SJSA1 (cell line): ENCODE measurements at places on chromosomes 4 and X. TPM values are rescaled to one million over a fixed set of nuclear protein-coding genes. Genes with fewer than 3 reads are reported as not detected.

The CNGA1 gene
- total RNA-seq: 0.91 TPM in 1 of 2 replicates, not detected in the other

The USP17L28 gene
- total RNA-seq: not detected in 2 replicates

The NEXMIF gene
- not detected in 2 replicates for total RNA-seq

The PCDH11X gene
- total RNA-seq: not detected in 2 replicates

The ARHGEF9 gene
- total RNA-seq: 15.1 and 17.8 TPM in 2 replicates

The SLC26A1 gene
- not detected in 2 replicates for total RNA-seq

The MYOZ2 gene
- total RNA-seq: 0.09 TPM in 1 of 2 replicates, not detected in the other

The GPR143 gene
- total RNA-seq: not detected in 2 replicates

The SMIM31 gene
- total RNA-seq: not detected in 2 replicates

The JCHAIN gene
- not detected in 2 replicates for total RNA-seq

The AKAP14 gene
- total RNA-seq: not detected in 2 replicates

DNA sequence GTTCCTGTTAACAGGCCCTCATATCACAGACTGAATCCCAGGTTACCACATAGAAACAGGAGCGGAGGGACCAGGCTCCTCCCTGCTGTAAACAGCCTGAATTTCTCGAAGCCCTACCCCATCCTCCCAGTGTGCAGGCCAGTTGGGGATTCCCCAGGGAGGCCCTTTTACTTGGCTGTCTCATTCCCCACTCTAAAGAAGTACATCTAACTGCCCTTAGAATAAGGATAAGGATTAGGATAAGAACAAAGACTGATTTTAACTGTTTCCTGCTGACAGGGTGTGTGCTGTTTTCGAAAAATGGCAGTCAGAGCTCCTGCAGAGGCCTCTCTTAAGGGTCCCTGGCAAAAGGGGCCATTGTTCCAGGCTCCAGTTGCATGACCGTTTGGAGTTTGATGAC, 133.7 kb downstream of the PAPSS1 start:
- DNase-seq: no peak

- no peak for DNase-seq
Observed at GRCh38 chr4:70008771-70009170, 13.0 kb downstream of the STATH start.

DNA sequence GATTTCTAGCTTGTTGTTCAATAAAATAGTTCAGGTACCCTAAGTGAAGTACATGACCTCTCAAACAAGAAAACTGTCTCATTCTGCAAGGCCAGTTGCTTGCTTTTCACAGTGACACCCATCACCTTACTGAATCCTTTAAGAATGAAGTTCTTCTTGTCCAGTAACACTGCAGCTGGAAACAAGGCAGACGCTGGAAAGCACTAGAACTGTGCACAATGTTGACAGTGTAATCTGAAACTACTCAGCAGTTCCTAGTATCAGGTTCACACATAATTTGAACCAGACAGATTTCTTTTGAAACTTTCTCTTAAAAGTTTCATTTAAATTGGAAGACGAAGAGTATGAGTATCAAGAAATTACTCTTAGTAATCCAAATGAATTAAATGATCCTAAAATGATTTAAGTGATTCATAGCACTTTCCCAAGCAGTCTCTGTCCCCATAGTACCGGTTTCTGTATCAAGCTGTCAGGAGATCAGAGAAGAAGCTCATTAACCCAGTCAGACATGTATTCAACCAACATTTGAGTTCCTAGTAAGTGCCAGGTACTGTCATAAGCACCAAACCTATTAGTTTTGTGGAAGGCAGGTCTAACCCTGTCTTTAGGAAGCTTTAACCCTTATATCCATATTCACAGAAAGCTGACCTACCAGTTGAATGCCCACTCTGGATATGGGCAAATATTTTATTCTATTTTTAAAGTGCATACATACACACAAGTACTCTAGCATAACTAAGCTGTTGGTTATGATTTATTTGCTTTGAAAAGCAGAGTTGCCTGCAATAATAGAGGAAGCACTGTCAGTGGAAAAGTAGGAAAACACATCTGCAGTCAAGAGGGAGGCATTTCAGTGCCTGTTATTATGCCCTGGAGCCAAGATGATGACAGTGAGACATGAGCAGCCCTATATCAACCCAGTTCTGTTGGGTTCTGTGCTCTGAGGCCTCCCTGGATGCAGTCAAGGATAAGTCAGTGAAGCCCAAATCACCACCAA, 63.6 kb downstream of the PALLD start:
- DNase-seq: no peak

- peak; percentile 70 for DNase-seq
Observed at GRCh38 chr4:84870398-84871163, 95.9 kb downstream of the WDFY3 start.

GRCh38 chr4:16457944-16458343, 231.7 kb upstream of the TAPT1 start:
- no peak for DNase-seq

GRCh38 chr4:148951346-148951745, 509.1 kb upstream of the NR3C2 start:
- no peak for DNase-seq

DNA sequence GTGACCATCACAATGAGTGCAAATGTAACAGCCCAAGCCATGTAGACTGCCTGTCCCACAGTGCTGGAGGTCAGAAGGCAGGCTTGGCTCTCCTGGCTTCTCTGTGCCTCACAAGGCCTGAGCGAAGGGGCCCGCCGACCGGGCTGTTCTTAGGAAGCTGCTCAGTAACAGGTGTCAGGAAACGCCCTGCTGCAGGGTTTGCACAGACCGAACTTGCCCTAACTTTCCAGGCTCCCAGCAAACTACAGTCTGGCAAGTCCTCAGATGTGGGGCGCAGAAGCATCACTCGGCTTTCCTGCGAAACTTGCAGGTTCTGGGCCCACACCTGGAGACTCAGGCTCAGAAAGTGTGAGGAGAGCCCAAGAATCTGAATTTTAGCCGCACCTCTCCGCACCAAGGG, 87.6 kb downstream of the CRMP1 start:
- no peak for DNase-seq

DNA sequence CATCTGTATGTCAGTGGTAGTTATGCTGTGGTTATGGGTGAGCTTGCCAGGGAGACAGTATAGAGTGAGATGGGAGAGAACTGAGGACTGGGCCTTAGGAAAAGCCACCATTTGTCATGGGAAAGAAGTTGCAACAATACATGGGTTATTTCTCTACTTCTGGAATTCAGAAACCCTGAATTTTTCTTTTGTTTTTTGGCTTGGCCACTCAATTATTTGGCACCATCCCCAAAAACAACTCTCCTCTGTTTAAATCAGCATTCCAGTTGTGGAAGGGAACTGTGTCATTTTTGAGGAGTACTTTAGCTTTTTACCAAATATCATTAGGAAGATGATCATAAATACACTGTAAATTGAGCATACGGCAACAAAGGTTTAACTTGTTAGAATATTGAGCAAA, 41.1 kb upstream of the ACSL4 start:
- no peak for DNase-seq

- no peak for DNase-seq
Observed at GRCh38 chrX:15515931-15516330, 15.3 kb downstream of the BMX start.

GRCh38 chr4:175414602-175415001, 397.5 kb downstream of the GPM6A start:
- DNase-seq: no peak

DNA sequence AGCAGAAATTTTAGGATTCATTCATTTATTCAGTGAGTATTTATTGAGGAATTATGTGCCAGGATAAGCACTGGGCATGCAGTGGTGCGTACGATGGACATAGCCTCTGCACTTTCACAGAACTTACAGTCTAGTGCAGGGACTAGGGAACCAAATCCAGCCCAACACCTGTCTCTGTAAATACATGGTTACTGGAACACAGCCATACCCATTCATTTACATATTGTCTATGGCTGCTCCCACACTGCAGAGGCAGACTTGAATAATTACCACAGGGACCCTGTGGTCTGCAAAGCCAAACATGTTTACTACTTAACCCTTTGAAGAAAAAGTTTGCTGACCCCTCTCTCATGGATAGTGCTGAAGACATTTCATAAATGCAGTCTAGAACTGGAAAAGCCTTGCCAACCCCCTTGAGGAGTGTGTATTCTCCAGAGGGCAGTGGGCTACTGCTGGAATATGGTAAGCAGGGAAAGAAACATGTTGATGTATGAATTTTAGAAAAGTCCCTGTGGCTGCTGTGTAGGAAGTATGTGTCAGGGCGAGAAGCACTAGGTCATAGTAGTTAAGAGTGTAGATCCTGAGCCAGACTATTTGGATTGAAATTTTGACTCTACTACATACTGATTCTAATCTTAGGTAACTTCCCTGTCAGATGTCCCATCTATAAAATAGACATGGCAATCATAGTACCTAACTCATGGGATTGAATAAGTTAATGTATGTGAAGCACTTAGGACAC, 75.5 kb downstream of the GALNT7 start:
- DNase-seq: no peak

DNA sequence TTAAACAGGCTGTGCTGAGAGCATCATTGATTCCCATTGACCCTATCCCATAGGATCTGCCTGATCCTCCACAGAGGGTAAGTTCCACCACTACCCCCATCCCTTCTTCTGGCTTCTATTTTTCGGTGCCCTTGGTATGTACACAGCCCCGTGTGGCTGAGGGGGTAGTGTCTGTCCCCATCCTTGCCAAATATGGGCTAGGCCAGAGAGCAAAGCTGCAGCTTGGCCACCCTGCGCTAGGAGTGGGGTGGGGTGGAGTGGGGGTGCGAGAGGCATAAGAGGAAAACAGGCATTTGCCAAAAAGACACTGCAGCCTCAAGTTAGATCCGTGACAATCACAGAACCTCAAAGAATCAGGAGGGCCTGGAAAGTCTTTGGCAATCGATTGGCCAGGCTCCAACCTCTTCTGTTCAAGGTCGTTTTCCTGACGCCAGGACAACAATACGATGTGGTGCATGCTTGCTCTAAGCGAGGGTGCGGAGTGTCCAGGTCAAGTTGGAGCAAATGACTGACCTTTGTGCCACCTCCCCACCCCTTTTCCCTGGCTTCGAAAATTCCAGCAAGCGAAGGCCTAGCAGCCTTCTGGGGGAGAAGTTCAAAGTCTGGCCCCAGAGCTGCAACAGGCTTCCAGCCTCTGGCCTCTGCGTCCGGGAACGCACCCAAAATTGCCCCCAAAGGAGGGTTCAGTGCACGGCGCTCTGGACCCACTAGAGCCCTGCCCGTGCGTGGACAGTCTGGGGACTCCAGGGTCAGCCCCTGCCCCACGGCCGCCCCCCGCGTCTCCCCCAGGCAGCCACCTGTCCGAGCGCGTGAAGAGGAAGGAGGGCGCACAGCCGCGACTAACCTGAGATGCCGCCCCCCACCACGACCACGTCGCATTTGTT, 598 bp downstream of the MAOB start:
- DNase-seq: no peak

DNA sequence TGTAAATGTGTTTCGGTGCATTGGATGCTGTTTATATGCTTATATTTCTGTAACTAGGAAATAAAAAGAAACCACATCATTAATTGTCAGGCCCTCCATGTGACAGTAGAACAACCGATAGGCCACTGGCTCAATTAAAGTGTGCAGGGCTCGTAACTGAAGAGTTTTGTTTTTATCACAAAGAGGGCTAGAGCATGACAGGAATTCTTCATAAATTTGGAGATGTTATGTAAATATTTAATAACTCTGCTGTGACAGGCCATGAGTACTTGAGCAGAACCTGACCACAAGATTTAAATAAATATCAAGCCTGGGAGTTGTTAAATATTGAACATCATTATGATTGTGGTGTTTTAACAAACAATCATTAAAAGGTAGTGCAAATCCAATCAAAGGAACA, 55.9 kb downstream of the MID1 start:
- no peak for DNase-seq

- DNase-seq: no peak
Observed at GRCh38 chrX:82734140-82734539, 774.0 kb upstream of the POU3F4 start.

DNA sequence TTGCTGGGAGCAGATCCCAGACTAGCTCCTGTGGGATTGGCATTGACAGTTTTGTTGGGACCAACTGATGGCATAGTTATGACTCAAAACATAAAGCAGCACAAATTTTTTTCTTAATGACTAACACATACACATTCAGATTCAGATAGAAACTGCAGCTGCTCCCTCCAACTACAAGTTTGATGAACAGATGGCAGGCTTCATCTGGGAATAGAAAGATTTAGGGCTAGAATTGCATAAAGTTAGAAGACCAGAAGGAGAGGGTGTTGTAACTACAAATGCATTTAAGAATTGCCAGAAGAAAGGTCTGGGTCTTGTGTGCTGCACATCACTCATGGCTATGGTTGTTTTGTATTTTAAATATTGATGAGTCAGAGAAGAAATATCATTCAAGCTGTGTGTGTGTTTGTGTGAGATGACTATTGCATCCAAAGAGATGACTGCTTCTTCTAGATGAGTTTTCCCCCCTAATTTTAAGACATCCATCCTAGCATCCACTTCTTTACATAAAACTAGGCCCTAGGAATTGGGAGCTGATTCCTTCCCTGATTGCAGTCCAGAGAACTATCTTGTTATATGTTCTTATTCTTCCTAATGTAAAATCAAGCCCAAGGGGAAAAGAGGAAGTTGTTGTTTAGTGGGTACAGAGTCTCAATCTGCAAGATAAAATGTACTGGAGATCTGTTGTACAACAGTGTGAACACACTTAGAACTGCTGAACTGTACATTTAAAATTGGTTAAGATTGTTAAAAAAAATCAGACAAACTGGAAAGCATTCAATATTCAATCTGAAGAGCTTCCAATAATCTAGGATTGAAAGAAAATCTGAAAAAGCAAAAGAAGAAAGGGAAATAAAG, 175.1 kb downstream of the PARM1 start:
- no peak for DNase-seq

DNA sequence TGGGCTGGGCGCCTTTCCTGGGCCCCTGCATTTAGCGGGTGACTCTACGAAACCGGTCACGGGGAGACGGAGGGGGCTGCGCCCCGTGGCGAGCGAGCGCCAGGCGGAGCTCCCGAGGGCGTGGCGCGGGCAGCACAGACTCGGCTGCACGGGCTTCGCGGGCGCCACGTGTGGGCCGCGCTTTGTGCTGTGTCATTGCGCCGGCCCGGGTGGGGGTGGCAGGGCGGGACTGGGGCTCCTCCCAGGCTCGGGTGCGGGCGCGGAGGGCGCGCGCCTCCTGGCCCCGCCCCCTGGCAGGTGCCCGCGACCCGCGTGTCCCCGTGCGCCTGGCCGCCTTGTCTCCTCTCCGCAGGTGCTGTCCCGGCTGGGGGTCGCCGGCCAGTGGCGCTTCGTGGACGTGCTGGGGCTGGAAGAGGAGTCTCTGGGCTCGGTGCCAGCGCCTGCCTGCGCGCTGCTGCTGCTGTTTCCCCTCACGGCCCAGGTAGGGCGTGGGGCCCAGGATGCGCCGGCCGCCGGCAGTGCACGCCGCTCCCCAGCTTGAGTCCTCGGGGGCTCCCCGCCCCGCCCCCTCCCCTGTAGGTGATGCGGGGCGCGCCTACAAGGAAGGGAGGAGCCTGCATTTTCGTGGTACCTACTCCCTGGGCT, 651 bp downstream of the UCHL1 start:
- peak; percentile 3 for DNase-seq

GRCh38 chr4:131248314-131248713, 1900.8 kb upstream of the PCDH10 start:
- DNase-seq: no peak

DNA sequence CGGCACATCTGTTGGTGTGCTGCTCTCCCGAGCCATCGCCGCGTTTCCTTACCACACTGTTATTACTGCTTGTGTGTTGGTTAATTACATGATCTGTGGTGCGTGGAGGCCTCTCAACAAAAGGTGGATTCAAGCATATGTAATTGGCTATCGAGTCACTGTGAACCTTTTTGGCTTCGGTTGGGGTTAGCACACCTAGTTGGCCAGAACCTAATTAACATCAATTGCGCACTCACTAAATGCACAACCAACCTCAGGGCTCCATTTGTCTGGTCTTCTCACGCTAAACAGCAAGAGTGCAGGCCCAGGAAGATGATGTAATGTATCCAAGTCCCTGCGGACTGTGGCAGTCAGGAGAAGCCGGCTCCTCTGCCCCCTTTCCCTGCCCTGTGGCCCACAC, 17.4 kb downstream of the ENPP6 start:
- no peak for DNase-seq
